Muscle of arm (tissue), 14 donors: ENCODE measurements at places on chromosomes 4 and X. TPM values are rescaled to one million over a fixed set of nuclear protein-coding genes. Genes with fewer than 3 reads are reported as not detected.

GRCh38 chr4:186105647-186106321 lies 1.3 kb downstream of the FAM149A start:
- no peak for DNase-seq

GRCh38 chrX:133566876-133567275 lies 151.6 kb upstream of the GPC4 start:
- DNase-seq, result no peak

IL3RA gene
- polyA plus RNA-seq, result 22.5 TPM

GRCh38 chrX:41288641-41289040 lies 45.3 kb upstream of the DDX3X start:
- DNase-seq, result no peak
